ENCODE measurements at places on chromosomes 7 and 10.

DNA sequence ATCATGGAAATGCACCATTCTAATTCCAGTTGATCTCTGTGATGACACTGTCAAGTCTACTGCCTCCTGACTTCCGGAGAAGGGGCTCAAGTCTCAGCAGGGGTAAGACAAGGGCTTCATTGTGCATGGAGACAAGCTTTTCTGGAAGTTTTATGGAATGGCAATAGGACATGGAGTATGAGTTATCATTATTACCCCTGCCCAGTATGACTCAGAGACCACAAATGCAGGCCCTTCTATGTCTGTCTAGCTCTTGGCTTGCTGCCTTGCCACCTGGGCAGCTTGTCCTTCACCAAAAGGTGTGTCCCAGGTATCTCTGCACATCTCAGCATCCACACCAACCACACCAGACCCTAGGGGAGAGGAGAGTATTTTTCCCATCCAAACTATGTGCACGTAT, 34.9 kb upstream of the KIAA1217 start:
- no peak for DNase-seq

- DNase-seq = no peak
These were observed 133.6 kb upstream of the RET start for GRCh38 chr10:42943025-42943818.

DNA sequence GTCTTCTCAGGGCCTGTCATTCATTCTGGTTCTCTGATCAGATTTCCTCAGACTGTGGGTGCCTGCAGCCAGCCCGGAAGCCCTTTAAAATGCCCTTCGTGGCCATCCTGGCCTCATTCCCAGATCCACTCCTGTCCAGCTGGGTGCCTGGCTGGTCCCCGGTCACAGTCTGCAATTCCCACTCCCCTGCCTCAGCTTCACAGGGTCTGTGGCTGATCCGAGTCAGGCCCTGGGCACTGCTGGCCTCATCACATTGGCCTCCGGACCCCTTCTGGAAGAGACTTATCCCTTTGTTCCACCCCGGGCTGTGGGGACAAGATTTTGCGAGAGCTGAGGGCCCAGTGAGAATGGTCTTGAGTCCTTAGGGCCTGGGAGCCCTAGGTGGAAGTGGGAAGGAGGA, 12.1 kb downstream of the DOCK1 start:
- DNase-seq = no peak

- DNase-seq = no peak
These were observed 312.5 kb upstream of the SEMA3C start for GRCh38 chr7:81231301-81231838.

DNA sequence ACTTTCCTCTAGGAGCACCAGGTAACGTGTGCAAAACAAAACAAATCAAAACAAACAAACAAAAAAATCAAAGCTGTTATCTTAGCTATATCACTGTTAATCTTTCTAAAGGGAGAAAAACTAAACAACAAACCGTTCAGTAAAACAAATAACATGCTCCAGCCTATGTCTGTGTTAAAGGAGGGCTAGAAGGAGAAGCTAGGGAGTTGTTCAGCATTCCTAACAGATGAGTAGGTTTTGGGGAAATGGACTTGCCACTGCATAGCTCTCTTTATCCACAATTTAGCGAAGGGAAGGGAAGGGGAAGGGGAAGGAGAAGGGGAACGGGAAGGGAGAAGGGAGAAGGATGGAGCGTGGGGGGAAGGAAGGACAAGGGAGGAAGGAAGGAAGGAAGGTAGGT, 134.2 kb upstream of the AKR1E2 start:
- DNase-seq = no peak

- DNase-seq = no peak
These were observed 64.9 kb upstream of the C1QL3 start for GRCh38 chr10:16586358-16587138.

GRCh38 chr7:98119256-98119918, 12.7 kb downstream of the LMTK2 start:
- DNase-seq = no peak

GRCh38 chr10:25747084-25747483, 186.9 kb upstream of the MYO3A start:
- no peak for DNase-seq

GRCh38 chr10:126331101-126331500, 57.2 kb downstream of the ADAM12 start:
- DNase-seq = no peak

DNA sequence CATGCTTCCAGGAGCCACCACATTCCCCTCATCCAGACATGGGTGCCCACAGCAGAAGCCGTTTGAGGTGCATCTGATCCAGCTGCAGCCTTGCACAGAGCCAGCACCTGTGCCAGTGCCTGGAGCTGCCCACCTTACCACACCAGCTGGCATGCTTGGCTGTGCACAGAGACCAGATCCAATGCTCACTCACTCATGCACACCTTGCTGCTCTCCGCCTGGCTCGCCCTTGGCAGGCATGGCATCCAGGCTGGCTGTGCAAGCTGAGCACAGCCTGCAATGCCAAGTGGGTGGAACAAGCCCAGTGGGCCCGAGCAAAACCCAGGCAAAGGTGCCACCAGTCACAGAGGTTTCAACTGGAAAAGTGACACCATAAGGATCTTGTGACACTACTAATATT, 66.9 kb upstream of the SEMA3A start:
- no peak for DNase-seq
